MV-4-11 (cell line): ENCODE measurements at places on chromosomes 6 and 20.

DNA sequence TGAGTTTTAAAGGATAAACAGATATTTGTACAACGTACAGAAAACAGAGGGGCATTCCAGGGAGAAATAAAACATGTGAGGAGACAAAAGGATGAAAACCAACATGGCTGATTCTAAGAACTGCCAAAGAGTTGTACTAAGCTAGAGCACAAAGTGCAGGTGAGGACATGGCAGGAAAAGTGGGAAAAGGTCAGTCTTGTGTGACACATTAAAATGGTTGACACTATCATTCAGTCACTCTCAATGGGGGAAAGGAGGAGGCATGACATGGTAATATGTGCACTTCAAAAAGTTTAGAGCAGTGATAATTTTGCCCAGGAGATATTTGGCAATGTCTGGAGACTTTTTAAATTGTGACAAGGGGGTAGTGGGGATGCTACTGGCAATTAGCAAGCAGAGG lies 21.8 kb downstream of the PHIP start:
- DNase-seq = no peak

- peak; percentile 1 for DNase-seq
Observed at GRCh38 chr6:46850792-46851191, 57.6 kb downstream of the MEP1A start.

GRCh38 chr20:37907677-37908401 lies 4.9 kb downstream of the VSTM2L start:
- DNase-seq = no peak

DNA sequence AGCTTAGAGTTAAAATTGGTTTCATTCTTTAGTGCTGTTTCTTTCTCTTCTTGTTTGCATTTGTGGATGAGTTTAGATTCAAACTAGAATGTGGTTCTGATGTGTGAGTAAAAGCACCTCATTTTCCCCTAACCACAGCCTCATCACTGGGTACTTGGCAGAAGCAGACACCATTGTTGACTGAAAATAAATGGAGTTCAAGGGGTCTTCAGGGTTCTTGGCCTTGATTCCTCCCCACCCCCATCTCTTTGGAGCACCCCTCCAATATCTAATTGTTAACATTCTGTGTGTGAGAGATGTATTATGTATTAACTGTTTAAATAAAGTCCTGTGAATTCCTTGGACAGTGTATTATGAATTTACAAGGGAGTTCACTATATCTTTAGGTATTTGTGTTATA lies 59.6 kb downstream of the JARID2 start:
- no peak for DNase-seq

DNA sequence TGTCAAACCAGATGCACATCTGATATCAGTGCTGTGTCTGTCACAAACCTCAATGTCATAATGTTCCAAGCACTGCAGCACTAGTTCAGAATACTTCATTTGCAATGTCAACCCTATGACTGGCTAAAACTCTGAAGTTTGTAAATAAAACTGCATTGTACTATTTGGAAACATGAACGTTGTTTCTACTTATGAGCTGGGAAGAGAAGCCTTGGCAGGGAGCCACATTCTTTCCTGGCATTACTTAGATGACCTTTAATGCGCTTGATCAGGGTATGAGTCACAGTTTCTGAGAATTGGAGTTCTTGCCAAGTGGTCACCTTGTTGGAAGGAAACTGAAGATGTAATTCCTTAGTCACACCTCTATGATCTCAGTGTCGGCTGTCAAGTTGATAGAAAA lies 664.8 kb upstream of the MMS22L start:
- no peak for DNase-seq

GRCh38 chr6:14732226-14732843 lies 513.5 kb upstream of the JARID2 start:
- no peak for DNase-seq

- no peak for DNase-seq
Observed at GRCh38 chr20:44810061-44810390, 320 bp downstream of the RIMS4 start.

GRCh38 chr6:100593522-100593921 lies 128.8 kb upstream of the SIM1 start:
- peak; percentile 1 for DNase-seq

DNA sequence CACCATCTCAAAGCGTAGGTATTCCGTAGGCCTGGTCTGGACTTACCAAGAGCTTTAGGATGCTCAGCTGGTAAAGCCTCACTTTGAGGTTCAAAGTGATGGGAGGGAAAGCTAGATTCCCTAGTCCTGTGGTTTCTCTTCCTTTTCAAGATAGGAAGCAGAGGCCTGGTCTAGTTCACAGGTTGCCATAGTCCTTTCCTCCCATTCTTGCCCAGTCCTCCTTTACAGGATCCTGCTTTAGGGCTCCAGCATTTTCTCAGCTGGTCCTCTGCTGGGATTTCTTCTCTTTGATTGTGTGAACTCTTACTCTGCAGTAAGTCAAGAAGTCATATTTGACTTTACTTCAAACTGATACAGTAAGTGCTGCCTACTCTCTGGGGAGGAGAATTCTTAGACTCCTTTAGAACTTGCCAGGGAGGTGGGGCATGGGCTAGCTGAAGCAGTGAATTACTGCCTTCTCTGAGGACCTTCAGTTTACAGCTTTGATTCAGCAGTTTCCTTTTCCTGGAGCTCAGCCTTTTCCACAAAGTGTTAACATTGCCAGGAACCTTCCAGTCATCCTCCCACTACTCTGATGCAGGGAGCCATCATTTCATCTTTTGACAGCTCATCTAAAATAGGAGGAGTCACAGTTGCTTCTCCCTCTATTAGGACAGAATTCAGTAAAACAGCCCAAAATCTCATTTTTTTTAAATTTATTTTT lies 42.8 kb upstream of the PLCG1 start:
- no peak for DNase-seq

DNA sequence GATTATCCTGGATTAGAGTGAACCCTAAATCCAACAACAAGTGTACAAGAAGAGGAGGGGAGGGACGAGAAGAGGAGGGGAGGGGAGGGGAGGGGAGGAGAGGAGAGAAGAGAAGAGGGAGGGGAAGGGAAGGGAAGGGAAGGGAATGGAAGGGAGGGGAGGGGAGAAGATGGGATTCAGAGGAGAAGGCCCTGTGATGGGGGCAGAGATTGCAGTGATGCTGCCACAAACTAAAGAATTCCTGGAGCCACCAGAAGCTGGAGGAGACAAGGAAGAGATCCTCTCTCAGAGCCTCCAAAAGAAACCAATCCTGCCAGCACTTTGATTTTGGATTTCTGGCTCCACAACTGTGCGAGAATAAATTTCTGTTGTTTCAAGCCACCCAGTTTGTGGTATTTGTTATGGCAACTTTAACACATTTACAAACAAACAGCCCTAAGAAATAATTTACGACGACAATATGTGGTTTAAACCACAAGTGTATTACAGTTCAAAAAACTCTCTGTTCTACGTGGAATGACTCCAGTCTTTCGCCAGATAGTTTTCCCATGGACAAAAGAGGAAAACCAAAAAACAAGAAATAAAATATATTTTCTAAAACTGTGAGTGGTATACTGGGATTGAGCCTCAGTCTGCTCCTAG lies 235.4 kb downstream of the HDGFL1 start:
- no peak for DNase-seq
